Glutamatergic neuron (in vitro differentiated cells): ENCODE measurements at places on chromosomes 7 and 10. TPM values are rescaled to one million over a fixed set of nuclear protein-coding genes. Genes with fewer than 3 reads are reported as not detected.

DNA sequence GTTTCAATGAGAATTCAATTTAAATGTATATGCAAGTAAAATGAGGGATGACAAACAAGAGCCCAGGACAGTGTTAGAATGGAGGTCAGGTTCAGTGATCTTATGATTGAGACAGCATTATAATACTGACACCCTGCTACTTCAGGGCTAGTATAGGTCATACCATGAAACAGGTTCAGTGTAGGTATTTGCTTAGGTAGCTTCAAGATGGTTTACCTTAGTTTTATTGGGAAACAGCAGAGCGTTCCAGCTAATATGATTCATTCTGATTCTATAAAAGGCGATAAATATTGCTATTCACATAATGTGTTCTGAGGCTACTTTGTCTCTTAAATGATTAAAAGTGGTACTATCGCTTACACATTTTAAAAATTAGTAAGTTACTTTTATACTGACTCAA, 203.3 kb downstream of the PPP1R9A start:
- no peak for DNase-seq

GRCh38 chr7:93115796-93116195, 2.0 kb downstream of the SAMD9 start:
- DNase-seq: no peak

The FAS gene
- total RNA-seq: 0.69 TPM

The SLC13A1 gene
- not detected for total RNA-seq

DNA sequence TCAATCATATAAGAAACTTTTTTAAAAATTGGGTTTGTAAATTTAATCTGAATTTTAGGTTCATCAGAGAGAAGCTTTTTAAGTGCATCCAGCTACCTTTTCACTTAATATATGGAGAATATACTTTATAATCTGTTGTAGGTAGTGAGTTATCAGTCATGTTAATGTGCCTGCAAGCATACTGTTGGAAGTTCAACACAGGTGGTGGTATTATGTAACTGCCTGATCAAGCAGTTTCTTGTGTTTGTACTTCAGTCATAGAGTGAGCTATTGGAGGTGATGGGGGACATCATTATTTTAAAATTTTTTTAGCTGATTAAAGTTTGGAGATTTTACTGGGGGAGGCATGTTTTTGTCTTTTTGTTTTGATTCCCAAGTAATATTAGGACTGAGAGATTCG, 2.5 kb downstream of the TNKS2 start:
- no peak for DNase-seq

DNA sequence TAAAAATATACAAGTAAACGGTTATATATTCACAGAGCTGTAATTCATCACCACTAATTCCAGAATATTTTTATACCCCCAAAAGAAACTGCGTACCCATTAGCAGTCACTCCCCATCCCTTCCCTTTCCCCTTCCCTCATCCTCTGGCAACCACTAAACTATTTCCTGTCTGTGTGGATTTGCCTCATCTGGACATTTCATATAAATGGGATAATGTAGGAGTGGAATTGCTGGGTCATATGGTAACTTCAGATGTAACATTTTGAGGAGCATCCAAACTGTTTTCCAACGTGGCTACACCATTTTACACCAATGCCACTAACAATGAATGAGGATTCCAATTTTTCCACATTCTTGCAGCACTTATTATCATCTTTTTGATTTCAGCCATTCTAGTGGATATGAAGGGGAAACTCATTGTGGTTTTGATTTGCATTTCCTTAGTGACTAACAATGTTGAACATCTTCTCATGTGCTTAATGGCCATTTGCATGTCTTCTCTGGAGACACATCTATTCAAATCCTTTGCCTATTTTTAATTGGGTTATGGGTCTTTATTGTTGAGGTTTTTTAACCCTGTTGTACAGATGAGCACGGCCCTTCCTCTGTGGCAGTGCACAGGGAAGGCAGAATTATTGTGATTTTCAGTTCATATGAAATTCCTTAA, 79.2 kb downstream of the RBM20 start:
- no peak for DNase-seq
